ENCODE measurements at places on chromosomes 4 and X.

DNA sequence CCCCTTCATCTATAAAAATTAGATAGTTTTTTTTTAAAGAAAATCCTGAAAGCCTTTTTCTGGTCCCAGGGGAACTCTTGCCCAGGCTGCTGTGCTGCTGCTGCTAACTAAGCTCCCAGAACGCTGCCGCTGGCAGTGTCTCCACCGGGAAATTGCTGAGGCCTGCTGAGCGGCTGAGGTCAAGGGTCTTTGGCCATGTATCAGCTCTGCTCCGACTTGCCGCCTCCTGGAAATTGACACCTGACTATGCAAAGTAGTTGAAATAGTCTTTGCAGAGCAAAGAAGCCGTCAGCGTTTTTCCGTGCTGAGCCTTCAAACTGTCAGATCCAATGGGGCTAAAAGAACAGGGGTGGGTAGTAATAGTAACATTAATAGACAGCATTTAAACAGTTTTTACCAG, 839 bp downstream of the QDPR start:
- no peak for DNase-seq

GRCh38 chr4:133550436-133550835, 401.3 kb downstream of the PCDH10 start:
- DNase-seq: no peak

DNA sequence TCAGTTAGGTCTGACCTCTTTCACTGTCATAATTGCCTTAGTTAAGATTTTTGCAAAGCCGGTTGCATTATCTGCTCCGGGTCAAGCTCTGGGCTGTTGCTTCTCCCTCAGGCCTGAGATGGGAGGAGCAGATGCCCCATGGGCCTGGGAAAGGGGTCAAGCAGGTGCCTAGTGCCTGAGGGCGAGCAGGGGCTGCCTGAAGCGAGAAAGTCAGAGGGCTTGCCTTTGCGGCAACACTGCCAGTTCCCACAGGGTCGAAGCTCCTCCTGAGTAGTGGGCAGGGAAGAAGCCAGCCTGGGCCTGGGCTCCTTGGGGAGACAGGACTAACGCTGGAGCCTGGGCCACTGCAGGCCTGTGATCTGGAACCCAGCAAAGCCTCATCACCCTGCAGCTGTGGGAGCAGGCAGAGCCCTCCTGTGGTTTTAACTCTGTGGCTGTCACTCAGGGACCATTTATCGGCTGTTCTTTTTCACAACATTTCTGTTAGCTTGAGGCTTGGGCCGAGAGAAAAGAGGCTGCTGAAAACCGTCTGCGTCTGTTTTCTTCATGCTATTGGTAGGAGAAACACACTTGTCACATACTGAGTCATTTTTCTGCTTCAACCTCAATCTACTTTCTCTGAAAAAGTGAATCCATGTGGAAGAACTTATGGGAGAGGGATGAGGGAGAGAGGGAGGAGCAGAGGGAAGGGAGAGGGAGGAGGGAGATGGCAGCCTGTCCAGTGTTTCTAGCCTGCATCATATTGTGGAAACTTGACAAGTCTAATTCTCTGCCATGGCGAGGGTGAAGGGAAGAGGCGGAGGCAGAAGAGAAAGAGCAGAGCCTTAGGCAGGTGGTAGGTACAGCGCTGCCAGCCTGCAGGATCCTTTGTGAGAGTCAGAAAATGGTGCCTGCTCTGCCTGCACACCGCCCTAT, 68.4 kb downstream of the RHOH start:
- no peak for DNase-seq

DNA sequence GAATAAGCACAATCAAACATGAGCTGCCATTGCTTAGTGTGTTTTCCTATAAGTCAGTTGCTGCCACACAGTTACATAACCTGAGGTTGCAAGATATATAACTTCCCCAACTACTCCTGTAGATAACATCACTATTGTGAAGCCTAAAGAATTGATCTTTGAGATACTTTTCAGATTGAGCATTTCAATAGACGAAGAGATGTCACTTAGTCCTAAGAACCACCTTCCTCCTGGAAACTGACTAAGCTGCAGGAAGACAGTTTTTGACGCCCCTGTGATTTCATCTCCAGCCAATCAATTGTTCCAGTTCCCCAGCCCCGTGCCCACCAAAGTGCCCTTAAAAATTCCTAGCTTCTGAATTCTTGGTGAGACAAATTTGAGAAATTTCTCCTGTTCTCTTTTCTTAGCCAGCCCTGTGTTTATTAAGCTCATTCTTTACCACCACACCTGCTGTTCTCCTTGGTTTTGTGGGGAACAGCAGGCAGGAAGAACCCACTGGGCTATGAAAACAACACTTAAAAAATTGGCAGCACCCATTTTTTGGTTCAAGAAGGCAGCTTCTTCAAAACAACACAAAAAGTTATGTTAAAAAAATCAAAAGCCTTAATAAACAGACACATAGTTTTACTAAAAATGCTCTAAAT, 317.1 kb upstream of the PABPC4L start:
- DNase-seq: no peak

- no peak for DNase-seq
Observed at GRCh38 chr4:31375936-31376335, 655.8 kb downstream of the PCDH7 start.

DNA sequence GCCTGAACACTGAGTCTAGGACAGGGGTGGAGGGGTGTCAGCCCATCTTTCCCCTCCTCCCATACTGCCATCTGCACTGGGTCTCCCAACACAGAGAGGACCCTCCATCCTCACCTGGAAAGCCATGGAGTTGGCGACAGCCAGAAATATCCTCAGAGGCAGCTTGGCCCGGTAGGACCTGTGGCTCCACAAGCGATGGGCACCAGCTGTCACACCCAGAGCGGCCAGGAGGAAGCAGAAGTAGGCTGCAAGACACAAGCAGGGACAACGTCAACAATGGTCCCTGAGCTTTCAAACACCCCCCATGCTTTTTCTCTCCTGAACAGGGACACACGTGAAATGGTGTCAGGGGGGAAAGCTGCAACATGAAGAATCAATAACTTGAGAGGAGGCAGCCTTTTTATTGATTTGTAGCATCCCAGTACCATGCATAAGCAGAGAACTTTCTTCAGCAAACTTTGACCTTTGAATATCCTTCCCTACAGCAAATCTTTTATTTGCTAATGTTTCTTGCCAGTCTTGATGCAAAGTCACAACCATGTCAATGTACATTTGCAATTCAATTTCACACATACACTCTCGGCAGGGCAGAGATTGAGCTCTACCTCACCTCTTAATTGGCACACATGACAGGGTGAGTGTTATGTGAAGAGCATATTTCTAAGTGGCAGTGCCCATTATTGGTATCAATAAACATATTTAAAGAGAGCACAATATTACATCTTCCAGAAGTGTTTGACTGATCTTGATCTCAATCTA, 93.2 kb downstream of the SCD5 start:
- DNase-seq: no peak

Data from activated CD4-positive, CD25-positive, alpha-beta regulatory T cell (primary cell).